ENCODE measurements at places on chromosomes 2 and 18. TPM values are rescaled to one million over a fixed set of nuclear protein-coding genes. Genes with fewer than 3 reads are reported as not detected.

Gene SALL3
- not detected for total RNA-seq

Gene PKDCC
- total RNA-seq = 8.2 TPM

Gene UPP2
- total RNA-seq = not detected

Gene PRKAG3
- not detected for total RNA-seq

Gene HES6
- total RNA-seq = 2.2 TPM

Gene RSAD2
- total RNA-seq = 1.3 TPM

Gene SGPP2
- total RNA-seq = not detected

- DNase-seq = no peak
Observed at GRCh38 chr2:64128943-64129391, 15.3 kb downstream of the PELI1 start.

DNA sequence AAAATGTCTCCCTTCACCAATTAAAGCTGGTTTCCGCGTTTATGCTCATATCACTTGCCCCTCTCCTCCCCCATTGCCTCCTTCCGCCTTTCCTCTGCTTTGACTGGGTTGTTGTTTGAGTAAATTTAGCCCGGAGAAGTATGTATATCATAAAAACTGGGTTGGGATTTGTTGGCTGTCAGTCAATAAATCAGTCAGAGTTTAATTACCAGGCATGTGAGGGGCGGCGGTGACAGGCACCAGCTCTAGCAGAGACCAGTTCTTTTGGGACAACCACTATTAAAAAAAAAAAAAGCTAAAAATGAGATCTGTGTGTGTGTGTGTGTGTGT is 382.4 kb upstream of the SMIM21 start:
- DNase-seq = no peak

- DNase-seq = no peak
Observed at GRCh38 chr18:49628119-49628518, 66.3 kb downstream of the LIPG start.

- DNase-seq = no peak
Observed at GRCh38 chr2:230106771-230107170, 38.0 kb upstream of the SLC16A14 start.

DNA sequence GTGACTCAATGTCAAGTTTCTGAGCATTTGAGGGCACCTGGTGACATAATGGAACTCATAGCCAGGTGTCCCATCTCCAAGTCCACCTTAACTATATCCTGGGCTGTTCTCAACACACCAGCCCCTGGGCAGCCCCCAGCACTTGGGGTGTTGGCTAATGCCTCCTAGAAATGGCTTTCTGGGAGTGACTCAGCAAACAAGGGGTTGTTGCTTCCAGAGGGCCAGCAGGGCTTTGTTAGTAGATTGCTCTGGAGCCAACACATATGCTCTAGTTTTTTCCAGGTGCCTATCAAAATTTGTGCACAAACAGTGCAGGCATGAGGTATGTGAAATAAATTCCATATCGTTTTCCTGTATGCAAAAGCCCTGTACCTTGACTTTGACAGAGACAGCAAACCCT is 448.4 kb downstream of the SLC4A3 start:
- no peak for DNase-seq

- DNase-seq = peak; percentile 46
Observed at GRCh38 chr2:171837736-171838135, 56.3 kb downstream of the SLC25A12 start.

DNA sequence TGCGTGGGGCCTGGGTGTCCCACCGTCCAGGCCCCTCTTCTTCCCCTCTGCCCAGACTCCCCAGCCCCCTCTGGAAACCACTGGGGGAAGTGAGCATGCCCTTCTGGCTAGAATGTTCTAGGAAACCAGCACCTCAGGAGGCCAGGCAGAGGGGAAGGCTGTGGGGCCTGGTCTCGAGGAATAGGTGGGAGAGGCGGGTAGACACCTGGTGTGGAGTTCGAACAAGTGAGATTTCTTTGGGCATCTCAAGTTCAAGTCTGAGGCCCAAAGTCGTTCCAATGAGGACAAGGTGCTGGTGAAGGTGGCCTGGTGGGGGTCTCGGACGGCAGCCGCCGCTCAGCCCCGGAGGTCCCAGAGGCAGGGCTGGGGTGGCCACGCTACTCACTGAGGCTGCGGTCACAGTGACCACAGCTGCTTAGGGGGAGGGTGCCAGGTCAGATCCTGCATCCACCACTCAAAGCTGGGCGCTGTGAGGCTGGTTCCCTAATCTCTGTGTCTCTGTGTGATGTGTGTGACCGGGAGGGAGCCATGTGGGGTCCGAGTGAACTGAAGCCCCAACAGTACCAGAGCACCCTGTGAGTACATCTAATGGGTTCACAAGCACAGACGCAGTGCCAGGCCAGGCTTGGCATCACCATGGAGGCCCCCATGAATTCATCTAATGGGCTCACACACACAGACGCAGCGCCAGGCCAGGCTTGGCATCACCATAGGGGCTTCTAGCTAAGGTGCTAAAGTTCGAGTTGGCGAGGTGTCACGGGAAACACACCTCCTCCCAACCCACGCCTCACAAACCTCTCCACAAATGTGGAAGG is 26.5 kb upstream of the PXDN start:
- no peak for DNase-seq

- no peak for DNase-seq
Observed at GRCh38 chr2:215607766-215608165, 171.9 kb upstream of the FN1 start.

GRCh38 chr2:176454893-176455815 is 185.9 kb downstream of the MTX2 start:
- DNase-seq = peak; percentile 82

DNA sequence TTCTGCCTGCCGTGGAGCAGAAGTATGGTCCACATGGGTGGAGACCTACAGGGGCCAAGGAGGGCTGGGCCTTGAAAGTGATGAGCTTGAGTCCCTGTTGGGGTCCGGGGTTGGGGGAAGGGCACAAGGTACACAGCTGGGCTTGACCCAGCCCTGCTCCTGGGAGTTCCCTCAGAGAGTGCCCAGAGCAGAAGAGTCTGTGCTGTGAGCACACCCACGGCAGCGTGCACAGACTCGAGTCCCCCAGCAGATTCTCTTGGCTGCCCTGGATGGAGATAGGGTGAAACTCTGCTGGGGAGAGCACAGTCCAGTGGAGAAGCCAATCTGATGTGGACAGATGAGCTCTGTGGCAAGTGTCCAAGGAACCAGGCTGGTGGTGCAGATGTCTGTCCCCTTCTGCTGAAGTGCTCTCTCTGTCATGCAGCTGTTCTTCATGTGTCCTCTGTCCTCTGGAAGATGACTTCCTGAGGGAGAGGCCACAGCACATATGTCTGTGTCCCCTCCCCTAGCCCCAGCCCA is 27.5 kb downstream of the INPP4A start:
- DNase-seq = no peak

GRCh38 chr2:238863231-238863630 is 15.3 kb downstream of the TWIST2 start:
- no peak for DNase-seq

- DNase-seq = no peak
Observed at GRCh38 chr2:26732446-26732845, 31.6 kb upstream of the SLC35F6 start.

DNA sequence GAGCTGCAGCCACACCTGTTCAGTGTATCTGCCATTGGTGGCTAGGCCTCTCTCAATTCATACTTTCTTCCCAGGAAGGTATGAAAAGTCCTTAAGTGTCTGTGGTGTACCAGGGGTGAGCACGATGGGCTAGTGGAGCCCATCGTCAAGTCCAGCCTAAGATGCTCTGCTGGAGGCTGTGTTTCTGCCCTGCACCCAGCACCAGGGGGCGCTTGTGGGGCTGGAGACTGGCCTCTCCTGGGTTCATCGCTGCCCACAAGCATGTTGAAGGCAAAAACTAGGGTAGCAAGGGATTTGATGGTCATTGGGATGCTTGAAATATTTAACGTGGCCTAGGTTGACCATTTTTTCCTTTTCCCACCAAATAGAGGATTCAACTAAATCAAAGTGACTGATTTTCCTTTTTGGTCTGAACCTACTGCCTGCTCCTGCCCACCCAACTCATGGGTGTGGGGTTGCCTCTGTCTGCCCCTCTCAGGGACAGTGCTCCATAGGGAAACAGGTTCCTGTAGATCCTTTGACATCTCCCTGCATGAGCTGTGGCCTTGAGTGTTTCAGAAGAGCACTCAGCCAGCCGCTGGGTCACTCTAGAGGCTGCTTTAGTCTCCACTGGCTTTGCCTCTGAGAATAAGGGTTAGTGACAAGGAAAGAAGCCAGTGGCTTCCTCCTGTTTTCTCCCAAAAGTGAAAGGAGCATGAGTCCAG is 59.0 kb downstream of the TPGS2 start:
- DNase-seq = peak; percentile 26

- DNase-seq = peak; percentile 19
Observed at GRCh38 chr2:70069049-70069448, 18.2 kb upstream of the PCBP1 start.

GRCh38 chr18:10727477-10727876 is 201.7 kb downstream of the NAPG start:
- no peak for DNase-seq

DNA sequence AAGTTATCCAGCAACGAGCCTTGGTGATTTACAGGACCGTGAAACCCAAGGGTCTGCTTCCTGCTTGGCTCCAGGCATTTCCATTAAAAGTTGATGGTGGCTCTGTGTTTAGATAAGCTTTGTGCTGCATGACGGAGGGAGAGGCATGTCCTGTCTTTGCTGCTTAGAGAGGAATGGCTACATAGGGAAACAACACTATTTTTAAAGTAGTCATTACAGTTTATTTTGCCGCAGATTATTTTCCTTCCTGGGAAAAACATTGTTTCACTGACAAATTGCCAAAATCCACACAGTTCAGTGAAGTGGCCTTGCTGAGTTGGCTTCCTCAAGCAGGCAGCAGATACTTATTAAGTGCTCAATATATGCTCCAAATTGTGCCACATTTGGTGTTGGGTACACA is 98.5 kb downstream of the THSD7B start:
- no peak for DNase-seq

GRCh38 chr2:18701981-18702380 is 112.6 kb upstream of the NT5C1B start:
- no peak for DNase-seq

DNA sequence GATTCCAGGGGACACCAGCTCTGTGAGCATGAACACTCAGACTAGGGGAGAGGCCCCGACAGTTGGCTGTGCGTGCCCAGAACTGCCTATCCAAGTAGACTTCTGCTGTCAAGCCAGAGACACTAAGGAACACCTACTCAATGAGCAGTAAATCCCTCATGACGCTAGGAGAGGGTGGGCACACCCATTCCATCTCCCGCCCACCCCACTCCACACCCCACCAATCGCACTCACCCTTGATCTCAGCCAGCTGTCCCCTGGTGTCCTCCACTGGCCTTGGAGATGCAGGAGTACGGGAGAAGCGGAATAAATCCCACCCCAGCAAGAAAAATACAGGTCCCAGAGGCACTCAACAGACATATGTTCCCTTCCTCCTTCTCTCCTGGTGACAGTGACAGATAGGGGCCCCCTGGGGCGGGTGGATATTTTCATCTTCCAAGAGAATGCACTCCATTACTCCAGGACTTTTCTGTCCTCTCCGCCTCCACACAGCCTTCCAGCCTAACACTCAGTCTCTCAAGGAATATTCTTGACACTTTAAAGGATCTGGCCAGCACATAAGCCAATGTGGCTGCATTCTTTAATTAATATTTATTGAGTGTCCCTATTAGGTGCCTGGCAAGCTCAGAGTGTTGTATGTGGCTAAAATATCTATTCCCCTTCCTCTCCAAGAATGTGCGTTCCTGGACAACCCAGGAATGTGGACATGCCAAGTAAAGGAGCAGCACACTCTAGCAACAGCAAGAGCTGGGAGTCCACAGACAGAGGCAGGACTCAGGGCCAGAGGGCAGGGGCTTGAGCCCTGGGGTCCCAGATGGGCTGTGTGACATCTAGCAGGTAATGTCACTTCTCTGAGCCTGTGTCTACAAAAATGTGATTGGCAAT is 13.1 kb upstream of the SMAD7 start:
- no peak for DNase-seq
